ENCODE measurements at places on chromosomes 13 and 19. TPM values are rescaled to one million over a fixed set of nuclear protein-coding genes. Genes with fewer than 3 reads are reported as not detected.

RFXAP gene
- 2.5 TPM for total RNA-seq

CPB2 gene
- not detected for total RNA-seq

OLFM2 gene
- 25.9 TPM for total RNA-seq

PNMA8B gene
- 5.6 TPM for total RNA-seq

CEACAM16 gene
- total RNA-seq = not detected

PGLYRP2 gene
- not detected for total RNA-seq

ERICH4 gene
- total RNA-seq = not detected
